ENCODE measurements at places on chromosomes 2 and 18.

- DNase-seq: no peak
These were observed 103.4 kb downstream of the METTL8 start for GRCh38 chr2:171330155-171330956.

DNA sequence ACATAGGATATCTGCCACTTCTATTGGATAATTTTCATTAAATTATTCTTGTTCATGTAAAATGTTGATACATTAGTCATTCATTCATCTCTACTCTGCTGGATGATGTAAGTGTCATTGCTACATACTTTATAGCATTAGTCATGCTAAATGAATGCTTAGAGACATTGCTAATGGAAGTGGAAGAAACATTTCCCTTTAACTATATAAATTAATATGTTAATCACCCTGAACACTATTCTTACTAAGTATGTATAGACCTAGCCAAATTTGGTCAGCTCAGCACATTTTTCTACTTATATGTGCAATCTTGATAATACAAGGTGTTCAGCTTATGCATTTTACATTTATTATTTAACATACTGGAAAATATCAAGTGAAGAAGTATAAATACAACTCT lies 160.2 kb downstream of the DPP4 start:
- no peak for DNase-seq

GRCh38 chr2:126953483-126953882 lies 54.8 kb downstream of the TEX51 start:
- DNase-seq: no peak

DNA sequence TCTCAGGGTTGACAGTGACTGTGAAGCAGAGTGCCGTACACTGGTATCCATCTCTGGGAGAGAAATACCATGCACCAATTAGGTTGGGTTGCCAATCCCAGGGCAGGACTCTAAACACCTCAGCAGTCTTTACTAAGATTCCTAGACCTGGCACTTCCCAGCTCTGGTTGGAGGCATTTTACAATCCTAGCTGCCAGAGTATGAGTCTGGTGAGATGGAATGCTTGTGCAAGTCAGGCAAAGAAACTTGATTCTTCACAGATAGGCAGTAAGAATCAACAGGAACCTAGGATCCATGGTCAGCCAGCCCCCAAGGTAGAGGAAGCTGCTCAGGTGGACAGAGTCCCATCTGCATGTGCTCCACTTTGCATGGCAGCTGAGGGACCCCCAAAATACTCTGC lies 6.0 kb upstream of the UGT1A5 start:
- no peak for DNase-seq

- no peak for DNase-seq
These were observed 19.9 kb upstream of the SCYGR1 start for GRCh38 chr2:227407591-227408151.

GRCh38 chr18:45236676-45237075 lies 378.6 kb upstream of the SLC14A2 start:
- no peak for DNase-seq

GRCh38 chr2:73759904-73760303 lies 20.0 kb downstream of the DUSP11 start:
- DNase-seq: no peak

GRCh38 chr2:156481312-156481711 lies 45.1 kb downstream of the GPD2 start:
- DNase-seq: no peak

- no peak for DNase-seq
These were observed 981 bp upstream of the SF3B1 start for GRCh38 chr2:197435598-197436420.

DNA sequence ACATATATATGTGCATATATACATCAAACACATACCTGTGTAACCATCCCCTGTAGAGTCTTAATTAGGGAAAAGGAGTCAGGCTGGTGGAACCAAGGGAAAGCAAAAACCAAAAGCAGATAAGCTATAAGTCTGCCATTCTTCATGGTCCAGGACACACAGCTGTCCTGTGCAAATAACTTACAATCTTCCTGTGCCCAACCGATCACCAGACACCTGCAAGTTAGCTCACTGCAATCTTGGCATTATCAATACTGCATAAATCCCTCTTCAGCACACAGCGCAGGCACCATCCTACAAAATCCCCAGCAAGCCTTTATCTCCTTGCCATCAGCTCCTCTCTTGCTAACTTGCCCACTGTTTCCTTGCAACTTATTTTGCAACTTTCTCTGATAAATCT lies 60.8 kb upstream of the DYNAP start:
- DNase-seq: no peak

DNA sequence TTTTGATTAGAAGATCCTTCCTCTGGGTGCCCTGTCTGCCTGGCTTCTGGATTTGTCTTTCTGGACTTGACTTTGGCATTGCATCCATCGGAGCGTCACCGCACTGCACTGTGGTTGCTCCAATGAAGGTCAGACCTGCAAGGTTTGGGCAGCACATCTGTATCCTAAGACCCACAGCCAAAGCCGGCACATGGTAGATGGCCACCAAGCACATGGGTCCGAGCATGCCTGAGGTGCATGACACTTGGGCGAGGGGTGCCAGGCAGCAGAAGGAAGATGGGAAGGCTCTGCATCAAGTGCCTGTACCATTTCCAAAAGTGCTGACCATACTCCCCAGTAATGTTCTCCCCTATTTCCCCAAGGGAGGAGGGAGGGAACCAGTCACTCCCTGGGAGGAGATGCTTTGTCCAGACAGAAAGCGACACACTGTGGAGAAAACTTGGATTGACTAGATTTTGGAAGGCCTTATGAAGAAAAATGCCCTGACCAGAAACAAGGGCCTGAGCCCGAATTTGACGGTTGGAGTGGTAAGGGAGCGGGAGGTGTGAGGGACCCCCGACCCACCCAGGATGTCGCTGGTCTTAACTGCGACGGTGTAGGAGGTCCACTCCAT lies 149.9 kb downstream of the LOXHD1 start:
- no peak for DNase-seq

GRCh38 chr18:69636529-69637301 lies 236.0 kb downstream of the DOK6 start:
- DNase-seq: no peak

GRCh38 chr2:145692971-145693478 lies 1173.1 kb upstream of the ZEB2 start:
- DNase-seq: no peak

DNA sequence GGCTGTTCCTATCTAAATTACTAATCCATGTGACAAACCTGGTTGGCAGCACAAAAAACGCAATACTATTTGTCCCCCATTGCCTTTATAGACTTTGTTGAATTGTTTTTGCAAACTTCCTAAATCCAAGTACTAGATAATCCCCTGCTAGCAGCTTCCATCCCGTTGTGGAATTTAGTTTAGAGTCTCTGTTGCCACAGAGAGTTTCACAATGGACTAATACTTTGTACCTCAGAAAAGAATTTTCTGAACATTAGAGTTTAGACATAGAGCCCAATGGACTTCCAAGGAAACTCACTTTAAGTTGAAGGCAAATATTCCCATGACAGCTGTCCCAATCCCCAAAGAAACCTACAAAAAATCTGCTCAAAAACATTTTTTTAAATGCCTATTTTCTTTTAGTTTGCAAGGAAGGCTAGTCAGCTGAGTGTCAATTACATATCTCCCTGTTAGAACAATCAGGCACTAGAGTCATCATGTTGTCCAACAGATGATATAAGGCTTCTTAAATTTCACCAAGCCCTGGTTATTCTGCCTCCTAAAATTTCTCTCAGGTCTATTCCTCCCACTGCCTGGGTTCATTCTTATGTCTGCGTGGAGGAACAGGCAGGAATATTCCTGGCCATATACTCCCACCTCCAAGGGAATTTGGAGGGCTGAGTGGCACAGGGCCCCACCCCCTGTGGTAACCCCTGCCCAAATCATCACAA lies 27.2 kb downstream of the RNF152 start:
- DNase-seq: no peak

GRCh38 chr18:57834616-57835015 lies 31.5 kb upstream of the ATP8B1 start:
- no peak for DNase-seq

GRCh38 chr18:50788284-50788683 lies 31.5 kb downstream of the MRO start:
- no peak for DNase-seq
